GM03348 (cell line): ENCODE measurements at places on chromosomes 12 and 14.

DNA sequence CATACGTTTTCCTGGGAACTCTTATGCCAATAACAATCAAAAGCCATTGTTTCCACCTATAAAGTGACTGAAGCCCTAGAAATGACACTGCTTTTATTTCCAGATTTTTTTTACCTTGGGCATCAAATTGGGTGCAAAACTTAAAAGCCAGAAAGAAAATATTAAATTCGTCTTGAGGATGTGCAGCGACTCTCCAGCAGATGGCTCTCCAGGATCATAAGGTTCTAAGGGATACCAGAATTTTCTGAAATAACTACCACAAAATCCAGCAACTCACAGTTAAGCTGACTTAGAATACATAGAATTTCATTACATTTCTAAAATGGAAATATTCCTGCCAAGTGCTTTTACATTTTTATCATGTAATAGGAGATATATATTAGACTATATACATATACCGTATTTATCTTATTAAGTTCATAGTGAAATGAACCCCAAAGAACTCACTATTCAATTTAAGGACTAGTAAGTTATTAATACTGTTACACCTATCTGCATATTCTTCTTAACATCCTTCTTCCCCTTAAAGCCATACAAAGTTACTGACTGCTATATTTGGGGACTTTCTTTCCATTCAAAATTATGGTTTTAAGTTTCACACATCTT is 44.0 kb downstream of the ARMH4 start:
- peak; percentile 75 for DNase-seq

GRCh38 chr14:98900798-98901197 is 371.2 kb downstream of the BCL11B start:
- no peak for DNase-seq

DNA sequence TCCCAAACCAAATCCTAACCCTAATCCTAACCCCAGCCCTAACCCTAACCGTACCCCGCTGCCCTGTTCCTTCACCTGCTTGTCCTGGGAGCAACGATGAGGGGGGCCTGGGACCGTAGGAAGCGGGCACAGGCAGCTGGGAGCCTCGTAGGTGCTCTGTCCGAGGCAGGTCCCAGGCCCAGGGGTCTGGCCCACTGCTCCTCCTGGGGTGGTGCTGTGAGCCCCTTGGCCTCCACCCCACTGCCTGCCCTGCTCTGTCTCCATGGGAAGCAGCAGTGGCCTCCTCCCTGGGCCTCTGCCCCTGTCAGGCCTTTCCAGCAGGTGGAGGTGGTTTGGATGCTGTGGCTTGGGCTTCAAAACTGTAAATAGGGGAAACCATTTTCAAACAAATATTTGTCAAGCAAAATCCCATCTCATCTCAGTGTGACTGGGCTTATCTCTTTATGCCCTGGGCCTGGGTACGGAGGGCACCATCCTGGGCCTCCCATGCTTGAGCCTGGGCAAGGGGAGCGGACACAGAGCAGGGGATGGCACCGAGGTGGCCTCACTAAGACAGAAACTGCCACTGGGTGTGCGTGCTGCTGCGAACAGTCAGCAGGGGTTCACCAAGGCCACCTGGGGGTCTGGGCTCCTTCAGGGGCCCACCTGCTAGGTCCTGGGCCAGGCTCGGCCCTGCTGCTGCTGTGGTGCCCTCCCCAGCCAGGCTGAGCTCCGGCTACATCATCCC is 3.7 kb upstream of the BEGAIN start:
- DNase-seq = no peak

GRCh38 chr12:122946690-122947341 is 19.4 kb downstream of the ABCB9 start:
- peak; percentile 97 for DNase-seq

DNA sequence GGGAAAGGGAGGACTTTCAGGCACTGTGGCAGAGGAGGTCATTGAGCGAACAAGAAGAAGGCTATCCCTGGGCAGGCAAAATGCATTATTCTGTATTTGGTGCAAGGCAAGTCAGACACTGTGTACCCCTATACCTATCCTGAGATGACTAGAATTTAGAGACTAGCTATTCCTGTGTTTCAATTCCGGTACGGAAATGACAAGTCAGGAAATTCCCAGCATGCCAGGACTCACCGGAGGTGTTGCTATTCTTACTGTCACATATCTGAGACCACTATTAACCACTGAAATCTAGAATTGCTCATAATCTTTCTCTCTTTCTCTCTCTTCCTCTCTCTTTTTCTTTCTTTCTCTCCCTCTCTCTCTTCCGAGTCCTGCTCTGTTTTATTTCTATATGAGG is 297.1 kb downstream of the PDZRN4 start:
- no peak for DNase-seq

GRCh38 chr12:91818227-91819131 is 327.2 kb downstream of the BTG1 start:
- DNase-seq = no peak

DNA sequence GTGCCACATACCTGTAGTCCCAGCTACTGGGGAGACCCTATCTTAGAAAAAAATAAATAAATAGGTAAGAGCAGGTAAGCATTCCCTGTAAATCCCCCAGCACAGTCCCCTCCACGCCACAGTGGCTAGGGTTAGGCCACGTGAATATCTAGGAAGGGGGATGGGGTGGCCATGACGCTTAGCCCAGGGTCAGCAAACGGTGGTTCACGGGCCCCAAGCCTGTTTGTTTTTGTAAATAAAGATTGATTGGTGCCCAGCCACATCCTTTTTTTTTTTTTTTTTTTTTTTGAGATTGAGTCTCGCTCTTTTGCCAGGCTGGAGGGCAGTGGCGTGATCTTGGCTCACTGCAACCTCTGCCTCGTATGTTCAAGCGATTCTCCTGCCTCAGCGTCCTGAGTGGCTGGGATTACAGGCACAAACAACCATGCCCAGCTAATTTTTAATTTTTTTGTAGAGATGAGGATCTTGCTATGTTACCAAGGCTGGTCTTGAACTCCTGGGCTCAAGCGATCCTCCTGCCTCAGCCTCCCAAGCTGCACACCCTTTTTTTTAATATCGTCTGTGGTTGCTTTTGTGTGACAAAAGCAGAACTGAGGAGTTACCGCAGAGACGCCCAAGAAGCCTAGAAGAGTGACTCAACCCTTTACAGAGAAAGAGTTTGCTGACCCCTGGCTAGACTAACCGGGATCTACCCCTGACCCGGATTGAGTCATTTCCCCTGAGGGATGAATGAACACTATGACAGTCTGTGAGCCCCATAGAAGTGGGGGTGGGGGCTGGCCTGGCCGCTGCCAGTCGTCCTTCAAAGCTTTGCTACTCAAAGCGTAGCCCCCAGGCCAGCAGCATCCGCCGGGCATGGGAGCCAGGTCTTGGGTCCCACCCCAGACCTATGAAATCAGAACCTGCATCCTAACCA is 113.7 kb upstream of the NCOR2 start:
- peak; percentile 92 for DNase-seq

DNA sequence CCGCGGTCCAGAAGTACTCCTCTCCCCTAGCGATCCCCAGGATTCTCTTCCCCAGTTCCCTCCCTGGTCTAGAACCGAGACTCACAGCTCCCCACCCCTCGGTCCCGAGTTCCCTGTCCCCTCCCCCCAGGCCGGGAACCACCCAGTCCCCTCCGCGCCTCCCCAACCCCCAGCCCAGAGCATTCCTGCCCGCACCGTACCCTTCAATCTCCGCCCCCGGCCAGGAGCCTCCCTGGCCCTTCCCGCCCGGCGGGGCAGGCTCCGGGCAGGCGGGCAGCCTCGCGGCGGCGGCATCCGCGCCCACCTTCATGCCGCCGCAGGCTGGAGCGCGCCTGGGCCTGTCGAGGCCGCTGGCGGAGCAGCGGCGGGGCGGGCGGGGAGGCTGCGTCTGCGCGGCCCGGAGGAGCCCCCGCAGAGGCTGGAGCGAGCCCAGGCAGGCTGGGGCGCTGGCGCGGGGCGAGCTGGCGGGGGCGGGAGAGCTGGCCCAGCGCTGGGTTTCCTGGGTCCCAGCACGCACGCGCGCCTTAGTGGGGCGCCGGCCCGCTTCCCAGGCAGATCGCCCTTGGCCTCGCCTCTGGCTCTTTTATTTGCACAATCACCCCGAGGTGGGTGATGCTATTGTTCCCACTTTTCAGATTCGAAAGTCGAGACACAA is 22.2 kb upstream of the GPR132 start:
- peak; percentile 92 for DNase-seq

- peak; percentile 10 for DNase-seq
Observed at GRCh38 chr12:92987846-92988621, 58.9 kb upstream of the EEA1 start.

GRCh38 chr12:120999191-121000120 is 16.8 kb downstream of the C12orf43 start:
- peak; percentile 63 for DNase-seq

DNA sequence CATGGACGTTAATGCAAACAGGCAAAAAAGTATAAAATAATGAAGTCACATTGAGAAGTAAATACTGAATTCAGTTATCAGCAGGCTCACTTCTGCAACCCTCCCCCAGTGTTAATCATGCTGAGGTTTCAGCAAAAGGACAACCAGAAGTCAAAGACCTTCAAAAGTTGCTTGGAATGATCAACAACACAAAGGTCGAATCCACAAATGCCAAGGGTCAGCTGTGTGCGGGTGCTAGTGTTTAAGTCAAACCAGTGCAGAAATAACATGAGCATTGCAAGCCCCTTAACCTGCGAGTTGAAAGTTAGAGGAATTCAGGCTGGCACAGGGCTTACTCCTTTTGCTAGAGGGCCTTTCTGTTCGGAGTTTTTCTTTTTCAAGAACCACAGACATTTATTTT is 436.7 kb upstream of the SEL1L start:
- no peak for DNase-seq

DNA sequence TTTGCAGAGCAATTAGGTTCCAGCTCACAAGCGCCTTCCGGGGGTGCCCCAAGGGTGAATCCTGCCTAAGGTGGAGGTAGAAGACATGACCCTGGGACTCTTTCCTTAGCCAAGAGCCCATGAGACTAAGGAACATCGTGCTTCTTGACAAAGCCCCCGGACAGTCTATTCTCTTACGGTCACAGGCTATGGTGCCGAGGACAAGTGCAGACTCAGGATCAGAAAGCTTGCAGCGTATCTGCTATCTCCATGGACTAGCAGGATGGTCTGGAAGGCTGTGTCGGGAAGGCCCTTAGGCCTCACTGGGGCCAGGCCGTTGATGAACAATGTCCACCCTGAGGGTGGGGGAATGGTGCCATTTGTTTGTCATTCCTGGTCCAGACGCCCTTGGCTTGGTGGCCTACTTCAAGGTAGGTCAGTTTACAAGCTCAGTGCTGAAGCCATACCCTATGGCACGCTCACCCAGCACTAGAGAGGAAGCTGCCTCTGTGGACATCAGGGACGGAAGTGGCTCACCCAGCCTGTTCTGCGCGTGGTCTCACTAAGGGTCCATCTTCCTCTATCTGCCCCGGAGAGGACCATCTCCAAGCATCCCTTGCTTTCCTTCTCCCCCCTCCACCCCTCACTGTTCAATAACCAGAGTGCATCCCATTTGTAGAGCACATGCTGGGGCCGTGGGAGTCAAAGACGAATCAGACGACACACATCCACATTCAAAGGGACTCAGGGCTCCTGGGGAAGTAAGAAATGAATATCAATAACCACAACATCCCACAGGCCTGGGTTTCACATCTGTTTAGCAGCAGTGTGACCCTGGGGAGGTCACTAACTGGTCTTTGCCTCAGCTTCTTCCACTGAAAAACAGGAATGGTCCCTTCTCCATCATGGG is 45.0 kb upstream of the IQSEC3 start:
- DNase-seq = peak; percentile 7
